Fibroblast of the conjunctiva (primary cell): ENCODE measurements at places on chromosomes 2 and 18.

- DNase-seq = no peak
Observed at GRCh38 chr2:232779934-232780333, 3.6 kb upstream of the KCNJ13 start.

- no peak for DNase-seq
Observed at GRCh38 chr2:189580658-189581353, at the start of gene SLC40A1. SLC40A1 (minus strand) TSS chr2:189580786; CDS start chr2:189580460, 326 bp downstream.

DNA sequence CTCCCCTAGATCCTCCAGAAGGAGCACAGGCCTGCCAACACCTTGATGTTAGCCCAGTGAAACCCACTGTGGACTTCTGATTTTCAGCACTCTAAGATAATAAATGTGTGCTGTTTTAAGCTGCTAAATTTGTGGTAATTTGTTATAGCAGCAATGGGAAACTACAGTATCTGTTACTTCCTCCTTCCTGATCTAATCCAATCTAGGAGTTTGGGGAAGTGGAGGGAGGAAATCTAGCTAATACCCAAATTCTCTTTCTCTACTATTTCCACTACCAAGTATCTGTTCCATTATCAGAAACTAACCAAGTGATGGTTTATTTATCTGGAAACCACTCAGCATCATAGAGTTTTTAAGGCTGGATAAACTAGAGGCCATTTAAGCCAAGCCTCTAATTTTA, 64.9 kb downstream of the AFF3 start:
- DNase-seq = no peak

DNA sequence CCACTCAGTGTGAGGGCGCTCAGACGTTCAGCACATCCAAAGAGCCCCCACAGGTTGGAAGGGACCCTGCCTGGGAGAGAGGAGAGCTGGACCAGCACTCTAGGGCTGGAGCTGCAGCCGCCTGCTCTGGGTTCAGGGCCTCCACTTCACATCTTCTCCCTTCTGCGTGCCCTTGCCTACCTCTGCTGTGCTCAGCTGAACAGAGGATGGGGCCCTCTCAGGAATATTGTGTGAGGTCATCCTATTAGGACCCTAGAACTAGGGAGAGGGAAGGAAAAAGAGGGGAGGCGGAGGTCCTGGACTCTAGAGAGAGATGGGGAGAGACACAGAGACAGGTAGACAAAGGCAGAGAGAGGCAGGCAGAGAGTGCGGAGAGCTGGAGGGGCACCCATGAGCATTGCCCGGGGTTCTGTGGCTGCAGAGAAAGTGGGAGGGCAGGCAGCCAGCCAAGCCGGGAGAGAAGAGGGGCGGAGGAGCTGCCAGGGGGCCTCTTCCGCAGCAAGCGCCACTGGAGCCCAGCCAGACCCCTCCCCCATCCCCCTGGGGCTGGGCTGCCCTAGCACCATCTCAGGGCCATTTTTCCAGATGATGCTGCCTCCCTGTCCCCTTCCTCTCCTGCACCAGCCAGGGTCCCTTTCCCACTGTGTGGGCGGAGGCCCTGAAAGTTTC, 8.3 kb upstream of the TNS1 start:
- no peak for DNase-seq

DNA sequence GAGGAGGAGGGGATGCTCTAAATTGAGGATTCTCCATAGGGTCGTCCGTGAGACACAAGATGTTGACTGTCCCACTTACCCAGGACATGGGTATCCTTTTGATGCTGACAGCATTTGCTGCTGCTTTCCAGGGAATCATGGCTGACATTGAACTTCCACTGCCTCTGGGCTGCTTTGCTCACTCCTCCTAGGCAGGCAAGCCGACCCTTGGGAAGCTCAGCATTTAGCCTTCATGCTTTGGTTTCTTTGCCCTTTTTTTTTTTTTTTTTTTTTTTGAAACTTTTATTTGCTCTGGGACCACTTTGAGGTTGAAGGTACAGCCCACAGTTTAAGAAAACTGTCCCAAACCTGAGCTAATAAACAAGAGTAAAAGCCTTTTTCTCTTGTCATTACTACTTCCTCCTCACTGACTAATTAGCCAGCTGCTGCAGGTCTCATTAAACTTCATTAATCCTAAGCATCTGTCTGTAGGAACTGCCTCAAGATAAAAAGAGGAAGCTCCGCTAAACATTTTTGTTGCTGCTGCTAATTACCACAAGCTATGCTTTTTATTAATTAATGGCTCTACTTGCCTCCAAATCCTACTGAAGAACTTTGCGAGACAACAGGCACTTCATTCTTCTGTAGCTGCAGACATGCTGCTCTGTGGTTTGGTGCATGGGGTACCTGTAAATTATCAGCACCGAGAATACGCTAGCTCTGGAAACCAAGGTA, 125.4 kb downstream of the SPTBN1 start:
- DNase-seq = no peak

DNA sequence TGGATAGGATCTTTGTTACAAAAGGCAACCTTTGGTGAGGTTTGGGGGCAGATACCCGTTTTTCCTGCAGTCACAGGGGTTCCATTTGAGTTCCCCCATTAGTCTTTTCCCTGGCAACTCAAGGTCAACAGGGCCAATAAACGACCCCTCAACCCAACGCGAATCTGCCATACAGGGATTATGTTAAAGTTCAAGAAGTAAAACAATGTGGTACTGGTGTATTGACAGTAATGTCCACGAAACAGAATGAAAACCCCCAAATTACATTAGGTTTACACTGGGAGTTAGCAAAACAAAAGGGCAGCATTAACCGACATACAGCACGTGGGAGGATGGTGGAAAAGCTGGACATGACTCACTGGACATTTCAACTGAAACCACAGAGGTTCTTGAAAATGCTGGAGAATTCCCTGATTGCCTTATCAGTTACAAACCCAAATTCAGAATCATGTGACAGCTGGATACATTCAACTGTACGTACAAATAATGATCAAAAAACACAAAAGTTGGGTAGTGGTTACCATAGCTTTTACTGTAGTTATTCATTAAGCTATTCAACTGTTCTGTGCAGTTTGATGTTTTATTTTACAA, 4.9 kb upstream of the IMP4 start:
- no peak for DNase-seq

GRCh38 chr18:12314591-12315305, 6.7 kb downstream of the TUBB6 start:
- DNase-seq = no peak

- no peak for DNase-seq
Observed at GRCh38 chr2:177245010-177245422, 19.5 kb downstream of the NFE2L2 start.

GRCh38 chr2:172299741-172300140, 127.6 kb upstream of the ITGA6 start:
- no peak for DNase-seq

GRCh38 chr2:77458216-77458615, 64.0 kb downstream of the LRRTM4 start:
- DNase-seq = no peak

- no peak for DNase-seq
Observed at GRCh38 chr2:10900216-10901109, 11.3 kb upstream of the KCNF1 start.

- no peak for DNase-seq
Observed at GRCh38 chr2:11388262-11389051, 44.0 kb upstream of the ROCK2 start.

DNA sequence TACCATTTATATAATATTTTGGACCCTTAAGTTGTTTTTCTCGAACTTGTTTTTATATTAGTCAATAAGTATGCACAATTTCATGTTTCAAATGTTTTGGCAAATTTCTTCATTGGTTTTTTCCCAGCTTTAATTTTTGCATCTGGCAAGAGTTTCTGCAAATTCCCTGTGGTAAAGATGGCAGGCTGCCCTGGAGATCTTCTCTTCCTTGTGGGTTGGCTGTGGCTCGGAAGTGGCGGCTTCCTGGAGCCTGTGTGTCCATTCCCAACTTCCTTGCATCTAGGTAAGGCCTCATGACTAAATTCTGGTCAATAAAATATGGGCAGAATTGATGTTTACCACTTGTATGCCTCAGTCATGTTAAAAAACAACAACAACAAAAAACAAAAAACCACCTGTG, 818.6 kb downstream of the EPHA4 start:
- no peak for DNase-seq

DNA sequence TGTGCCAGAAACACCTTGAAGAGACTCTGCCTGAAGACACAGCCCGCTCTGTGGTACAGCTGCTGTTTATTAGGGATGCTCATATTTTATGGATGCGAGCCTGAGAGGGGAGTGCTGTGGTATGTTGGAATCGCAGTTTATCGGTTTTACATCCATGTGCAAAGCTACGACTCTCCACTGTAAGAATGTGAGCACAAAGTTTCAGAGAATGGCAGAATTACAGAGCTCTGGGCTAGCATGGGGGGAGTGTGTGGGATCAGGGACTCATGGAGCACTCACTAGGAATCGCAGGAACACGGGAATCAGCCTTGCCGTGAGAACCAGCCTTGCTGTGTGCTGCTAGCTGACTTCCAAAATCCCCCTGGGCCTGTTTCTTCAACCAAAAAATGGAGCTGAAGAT, 199.9 kb downstream of the RNF144A start:
- no peak for DNase-seq

DNA sequence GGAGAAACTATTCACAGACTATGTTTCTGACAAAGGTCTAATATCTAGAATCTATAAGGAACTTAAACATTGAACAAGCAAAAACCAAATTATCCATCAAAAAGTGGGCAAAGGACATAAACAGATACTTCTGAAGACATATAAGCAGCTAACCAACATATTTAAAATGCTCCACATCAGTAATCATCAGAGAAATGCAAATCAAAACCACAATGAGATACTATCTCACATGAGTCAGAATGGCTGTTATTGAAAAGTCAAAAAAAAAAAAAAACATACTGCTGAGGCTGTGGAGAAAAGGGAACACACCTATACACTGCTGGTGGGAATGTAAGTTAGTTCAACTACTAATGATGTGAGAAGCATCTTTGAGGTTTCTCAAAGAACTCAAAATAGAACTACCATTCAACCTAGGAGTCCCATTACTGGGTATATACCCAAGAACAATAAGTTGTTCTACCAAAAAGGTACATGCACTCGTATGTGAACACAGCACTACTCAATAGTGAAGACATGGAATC, 220.4 kb upstream of the TFPI start:
- DNase-seq = no peak

- no peak for DNase-seq
Observed at GRCh38 chr2:191831410-191831994, 15.4 kb downstream of the CAVIN2 start.

DNA sequence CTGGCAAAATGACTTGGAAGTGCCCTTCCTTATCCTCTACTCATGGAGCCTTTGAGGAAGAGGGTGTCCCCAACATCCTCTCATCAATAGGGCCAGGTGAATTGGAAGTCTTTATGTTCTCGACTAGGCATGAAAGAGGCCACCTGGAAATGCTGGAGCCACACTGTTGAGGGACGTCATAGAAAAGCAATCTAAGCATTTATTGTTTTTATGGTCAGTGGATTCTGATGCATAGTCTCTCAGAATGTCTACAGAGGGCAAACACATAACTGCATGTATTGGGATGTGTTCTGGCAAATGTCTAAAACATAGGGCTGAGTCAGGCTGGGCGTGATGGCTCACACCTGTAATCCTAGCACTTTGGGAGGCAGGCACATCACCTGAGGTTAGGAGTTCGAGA, 246.6 kb upstream of the SP5 start:
- no peak for DNase-seq

- DNase-seq = no peak
Observed at GRCh38 chr18:70279470-70279869, 9.4 kb upstream of the SOCS6 start.

DNA sequence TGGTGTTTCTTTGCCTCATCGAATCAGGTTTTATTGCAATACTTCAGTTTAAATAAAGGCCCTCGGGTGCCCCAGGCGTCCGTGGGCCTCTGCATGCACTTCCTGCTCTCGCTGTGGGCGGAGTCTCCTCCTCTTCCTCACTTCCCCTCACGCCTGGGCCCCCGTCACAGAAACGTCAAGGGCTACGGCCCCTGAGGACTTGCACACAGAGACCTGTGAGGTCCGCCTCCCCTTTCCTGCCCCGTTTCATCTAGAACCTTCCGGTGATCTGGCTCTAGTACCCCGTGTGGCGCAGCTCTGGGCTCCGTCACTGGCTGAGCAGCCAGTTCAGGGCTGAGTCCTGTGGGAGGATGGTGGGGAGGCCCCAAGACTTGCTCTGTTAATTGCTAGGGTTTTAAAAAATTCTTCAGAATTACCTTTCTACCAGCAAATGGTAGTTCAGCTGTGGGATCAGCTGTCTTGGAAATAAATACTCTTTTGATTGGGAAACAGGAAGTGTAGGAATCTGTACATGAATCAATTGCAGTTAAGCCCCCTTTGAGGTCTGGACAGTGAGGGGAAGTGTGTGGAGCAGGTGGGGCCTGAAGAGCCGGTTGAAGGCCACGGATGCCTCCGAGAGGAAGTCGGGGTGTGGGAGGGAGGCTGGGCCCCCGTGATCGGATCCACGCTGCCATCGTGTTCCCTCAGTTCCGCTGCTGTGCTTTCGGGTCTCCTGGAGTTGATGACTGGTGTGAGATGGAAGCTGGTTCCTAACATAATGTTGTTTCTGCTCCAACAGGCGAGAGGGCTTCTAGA, 10.2 kb downstream of the NFATC1 start:
- no peak for DNase-seq
